ENCODE measurements at places on chromosomes 4 and X.
A peak's percentile ranks its signal among the peaks of the same experiment; 100 is the strongest.

DNA sequence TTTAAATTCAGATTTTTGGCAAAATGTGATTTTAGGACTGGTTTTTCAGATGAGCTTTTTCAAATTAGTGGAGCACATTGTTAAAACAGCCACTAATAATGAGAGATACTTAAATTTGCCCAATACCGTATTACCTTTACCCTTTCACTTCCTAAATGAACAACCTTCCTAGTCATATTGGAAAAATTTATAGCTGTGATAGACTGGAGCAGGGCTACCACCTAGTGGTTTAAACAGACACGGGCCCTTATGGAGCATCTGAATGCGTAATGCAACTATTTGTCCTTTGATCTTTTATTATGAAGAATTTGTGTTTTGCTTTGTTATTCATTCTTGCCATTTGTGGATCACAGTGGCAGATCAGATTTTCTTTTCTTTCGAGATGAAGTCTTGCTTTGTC lies 72.7 kb downstream of the KDM6A start:
- peak; percentile 29 for DNase-seq

DNA sequence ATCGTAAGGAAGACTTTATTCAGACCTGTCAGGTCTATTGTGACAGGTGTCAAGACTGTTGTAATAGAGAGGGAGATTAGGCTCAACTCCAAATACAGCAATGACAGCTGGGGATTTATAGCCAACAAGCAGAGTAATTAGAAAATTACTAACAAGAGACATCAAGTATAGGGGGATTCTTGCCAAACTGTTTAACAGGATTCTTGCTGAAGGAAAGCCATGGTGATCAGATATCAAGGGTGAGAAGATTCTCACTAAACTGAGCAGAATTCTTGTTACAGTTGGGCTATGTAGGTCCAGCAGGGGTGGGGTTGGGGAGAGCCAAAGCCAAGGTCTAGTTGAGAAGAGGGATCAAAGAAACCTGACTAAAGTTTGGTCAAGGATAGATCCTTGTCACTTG lies 461.0 kb upstream of the GALNT7 start:
- DNase-seq: no peak

GRCh38 chr4:106627051-106627450 lies 258.5 kb upstream of the GIMD1 start:
- DNase-seq: no peak

DNA sequence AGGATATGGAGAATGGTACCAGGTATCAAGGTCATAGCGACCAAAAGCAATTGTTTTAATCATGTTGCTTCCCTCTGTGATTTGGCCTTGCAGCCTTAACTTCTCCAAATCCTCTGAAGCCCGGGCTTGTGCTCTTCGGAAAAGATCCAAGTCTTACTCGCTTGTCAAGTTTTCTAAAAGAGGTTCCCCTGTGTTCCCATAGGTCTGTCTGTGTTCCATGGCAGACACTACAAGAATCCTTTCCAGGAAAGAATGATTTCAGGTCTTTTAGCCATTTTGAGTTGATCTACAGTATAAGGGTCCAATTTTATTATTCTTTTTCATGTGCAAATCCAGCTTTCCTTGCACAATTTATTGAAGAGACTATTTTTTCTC lies 710.6 kb upstream of the DIAPH2 start:
- DNase-seq: no peak

DNA sequence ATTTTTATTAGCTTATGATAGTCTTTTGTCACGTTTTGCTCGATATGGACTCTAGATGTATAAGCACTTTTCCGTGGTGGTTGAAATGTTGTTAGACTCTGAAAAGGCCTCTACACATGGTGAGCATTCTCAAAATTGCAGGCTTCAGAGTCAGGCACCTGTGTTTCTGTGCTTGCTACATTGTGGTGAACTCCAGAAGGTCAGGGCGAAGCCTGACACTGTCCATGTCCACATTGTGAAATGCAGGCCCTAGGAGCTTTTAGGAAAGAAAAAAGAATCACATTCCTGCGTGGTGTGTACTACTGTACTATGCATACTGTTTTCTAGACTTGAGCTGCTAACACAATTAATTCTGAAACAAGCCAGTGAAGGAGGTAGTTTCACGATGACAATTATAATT lies 86.3 kb downstream of the HS3ST1 start:
- no peak for DNase-seq

GRCh38 chrX:102338162-102338561 lies 91.2 kb downstream of the NXF2 start:
- DNase-seq: no peak

GRCh38 chr4:184664445-184665210 lies 15.1 kb downstream of the PRIMPOL start:
- no peak for DNase-seq

Measured in stimulated activated CD4-positive, alpha-beta T cell treated with anti-CD3 and anti-CD28 coated beads, Interleukin-15, amount 100 ng/mL, for 24 hours (primary cell).